ENCODE measurements at places on chromosomes 3 and 15. TPM values are rescaled to one million over a fixed set of nuclear protein-coding genes. Genes with fewer than 3 reads are reported as not detected.

CYP8B1 gene
- total RNA-seq = not detected

COL6A5 gene
- total RNA-seq = 0.45 TPM

SMAD6 gene
- total RNA-seq = 103 TPM

IL17RD gene
- 7.9 TPM for total RNA-seq

NEK4 gene
- 24.2 TPM for total RNA-seq

EFCC1 gene
- total RNA-seq = 1.0 TPM

SIDT1 gene
- total RNA-seq = 26.3 TPM

MORF4L1 gene
- 433 TPM for total RNA-seq

Data from stomach (tissue), 19 donors.